ENCODE measurements at places on chromosomes 5 and 9. TPM values are rescaled to one million over a fixed set of nuclear protein-coding genes. Genes with fewer than 3 reads are reported as not detected.

Gene C5orf58
- total RNA-seq = not detected

Gene MARVELD2
- 5.9 TPM for total RNA-seq

Gene GMCL2
- total RNA-seq = 0.16 TPM

Gene CDC14B
- 27.8 TPM for total RNA-seq

Gene EIF4E1B
- not detected for total RNA-seq

- DNase-seq = no peak
Observed at GRCh38 chr5:116404016-116404415, 170.6 kb downstream of the SEMA6A start.

DNA sequence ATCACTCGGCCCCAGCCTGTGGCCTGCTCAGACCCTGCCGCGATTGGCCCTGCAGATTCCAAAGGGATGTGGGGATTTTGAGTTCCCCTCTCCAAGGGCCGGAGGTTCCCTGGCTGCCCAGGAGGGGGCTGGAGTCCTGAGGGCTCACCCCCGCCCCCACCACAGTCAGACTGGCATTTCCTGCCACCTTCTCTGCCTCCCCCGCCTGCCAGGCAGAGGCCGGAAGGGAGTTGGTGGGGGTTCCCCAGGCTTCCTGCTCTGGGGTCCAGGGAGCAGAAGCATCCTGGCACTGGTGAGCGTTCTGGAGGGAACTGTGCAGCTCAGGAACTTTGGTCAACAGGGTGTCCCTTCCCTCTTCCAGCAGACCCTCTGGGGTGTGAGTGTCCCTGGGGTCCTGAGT lies 70.6 kb downstream of the RXRA start:
- no peak for DNase-seq

DNA sequence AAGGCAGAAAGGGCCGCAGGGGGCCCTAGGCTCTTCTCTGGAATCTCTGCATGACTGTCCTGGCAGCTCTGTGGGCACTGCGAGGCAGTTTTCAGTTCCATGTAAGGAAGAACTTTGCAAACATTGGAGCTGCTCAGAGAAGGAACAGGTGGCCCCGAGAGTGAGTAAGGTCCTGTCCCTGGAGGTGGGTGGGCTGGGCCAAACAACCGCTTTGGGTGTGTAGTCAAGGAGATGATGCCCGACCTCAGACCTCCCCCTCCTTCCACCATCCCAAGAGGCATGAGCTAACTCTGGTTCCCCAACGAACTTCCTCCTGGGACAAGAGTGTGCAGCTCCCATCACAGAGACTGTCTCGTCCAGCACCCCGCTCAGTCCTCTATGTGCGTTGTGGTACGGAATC lies 20.5 kb downstream of the CSF1R start:
- no peak for DNase-seq

- no peak for DNase-seq
Observed at GRCh38 chr5:6432206-6432605, 16.5 kb upstream of the UBE2QL1 start.

DNA sequence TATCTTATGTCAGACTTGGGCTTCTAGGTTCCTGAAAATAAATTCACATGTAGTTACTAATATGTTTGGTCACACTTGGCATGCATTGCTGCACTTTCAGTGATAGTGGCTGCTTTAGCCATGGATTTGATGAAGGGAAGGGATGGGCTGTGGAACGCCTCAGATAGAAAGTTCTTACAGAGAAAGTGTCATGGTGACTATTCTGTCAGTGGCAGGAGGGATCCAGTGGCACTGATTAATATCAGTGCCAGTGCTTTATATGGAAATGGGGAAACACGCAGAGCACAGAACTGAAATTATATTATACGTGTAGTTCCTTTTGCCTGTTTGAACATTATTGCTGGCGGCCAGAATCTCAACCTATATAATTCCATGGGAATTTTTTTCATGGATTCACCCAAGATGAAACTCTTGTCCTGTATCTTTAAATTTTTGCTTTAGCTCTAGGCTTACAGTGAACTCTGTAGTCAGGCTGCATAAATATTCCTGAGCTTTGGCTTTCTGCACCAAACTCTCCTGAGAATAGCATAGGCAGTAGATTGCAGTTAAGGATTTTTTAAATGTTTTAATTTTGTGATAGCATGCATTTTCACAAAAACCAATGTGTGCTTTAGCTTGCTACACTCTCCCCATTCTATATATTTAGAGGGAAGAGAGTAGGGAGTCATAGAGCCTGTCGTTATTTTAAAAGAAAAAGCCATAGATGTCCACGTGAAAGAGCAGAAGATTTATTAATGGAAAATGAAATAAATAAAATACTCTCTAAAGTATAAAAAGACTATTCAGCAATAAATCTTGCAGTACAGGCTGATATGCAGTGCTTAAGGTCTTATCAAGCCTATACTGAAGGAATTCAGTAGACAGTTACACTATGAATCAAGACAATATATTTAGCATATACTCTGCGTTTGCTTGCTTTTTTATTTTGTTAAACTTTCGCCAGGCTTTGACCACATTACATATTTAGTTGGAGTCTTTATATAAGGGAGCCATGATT lies 98.7 kb downstream of the EDIL3 start:
- DNase-seq = no peak

DNA sequence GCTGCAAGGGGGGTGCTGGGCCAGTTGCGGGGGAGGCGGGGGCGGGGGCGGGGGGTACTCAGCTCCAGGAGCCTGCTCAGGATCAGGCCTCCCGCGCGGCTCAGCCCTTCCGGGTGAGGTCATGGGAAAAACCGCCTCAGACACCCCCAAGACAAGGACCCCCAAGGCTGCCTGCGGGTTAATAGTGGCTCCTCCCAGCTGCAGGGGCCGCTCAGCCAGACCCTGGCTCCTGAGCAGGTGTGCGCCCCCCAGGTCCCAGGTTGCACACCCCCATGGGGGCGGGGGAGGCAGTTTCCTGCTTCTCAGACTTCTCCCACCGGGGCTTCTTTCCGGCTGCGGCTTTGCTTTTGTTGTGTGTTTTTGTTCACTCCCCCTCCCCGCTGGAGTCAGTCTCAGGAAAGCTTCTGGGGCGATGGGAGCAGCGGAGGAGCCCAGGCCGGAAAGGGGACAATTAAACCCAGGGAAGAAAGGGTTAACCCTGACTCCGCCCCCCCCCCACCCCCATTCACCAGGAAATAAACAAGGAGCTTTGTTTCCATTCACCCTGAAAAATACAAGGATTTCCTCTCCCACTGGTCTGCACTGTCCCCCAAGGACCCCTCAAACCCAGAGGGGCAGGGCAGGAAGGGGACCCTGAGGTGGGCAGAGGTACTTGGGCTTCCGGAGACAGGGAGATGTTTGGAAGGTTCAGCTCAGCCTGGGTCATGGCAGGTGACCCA lies 42.3 kb upstream of the NOTCH1 start:
- no peak for DNase-seq

DNA sequence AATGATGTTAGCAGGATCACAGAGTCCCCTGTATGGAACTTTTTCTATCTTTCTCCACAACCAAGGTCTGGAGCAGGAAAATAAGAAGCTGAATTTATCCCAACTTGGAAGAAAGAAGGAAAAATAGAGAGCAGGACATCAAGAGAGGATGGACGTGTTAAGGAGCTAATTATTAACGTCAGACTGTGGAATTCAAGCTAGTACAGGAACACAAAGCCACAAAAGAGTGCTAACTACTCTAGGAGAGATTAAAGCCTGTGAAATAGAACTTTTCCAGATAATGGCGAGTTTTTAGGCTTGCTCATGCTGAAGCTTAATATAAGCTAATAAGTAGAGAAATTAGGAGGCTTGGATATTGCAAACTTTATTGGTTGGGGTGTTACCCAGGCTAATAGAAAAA lies 632 bp upstream of the SPINK13 start:
- DNase-seq = no peak

- DNase-seq = no peak
Observed at GRCh38 chr9:123608104-123608503, 252.1 kb downstream of the CRB2 start.

GRCh38 chr5:37005946-37006540 lies 129.5 kb downstream of the NIPBL start:
- no peak for DNase-seq
